ELR (cell line): ENCODE measurements at places on chromosomes 6 and 20.

- DNase-seq = peak; percentile 88
These were observed 611 bp downstream of the CNPY3 start for GRCh38 chr6:42929821-42930360.

DNA sequence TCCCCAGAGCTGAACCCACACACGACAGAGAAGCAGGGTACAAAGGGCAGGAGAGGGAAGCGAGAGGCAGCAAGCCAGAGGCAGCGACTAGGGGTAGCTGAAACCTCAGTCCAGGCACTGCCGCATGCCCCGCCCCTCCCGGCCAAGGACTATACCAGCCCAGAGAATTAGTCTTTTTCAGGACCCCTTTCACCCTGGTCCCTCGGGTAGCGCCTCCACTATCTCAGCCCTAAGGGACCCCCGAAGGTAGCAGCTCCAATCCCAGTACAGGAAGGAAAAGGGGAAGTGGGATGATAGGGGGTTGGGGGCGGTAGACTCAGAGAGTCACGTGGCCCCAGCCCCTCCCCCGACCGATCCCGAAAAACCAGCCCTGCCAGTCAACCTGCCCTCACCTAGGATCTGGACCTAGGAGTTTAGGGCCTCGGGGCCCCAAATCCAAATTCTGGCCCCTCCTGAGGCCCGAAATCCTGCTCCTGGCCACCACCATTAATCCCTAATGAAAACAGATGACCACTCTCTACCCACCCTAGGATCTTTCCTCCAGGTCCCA, 1.3 kb downstream of the RGL2 start:
- DNase-seq = no peak

GRCh38 chr6:137378090-137378369, 116.2 kb downstream of the OLIG3 start:
- no peak for DNase-seq

DNA sequence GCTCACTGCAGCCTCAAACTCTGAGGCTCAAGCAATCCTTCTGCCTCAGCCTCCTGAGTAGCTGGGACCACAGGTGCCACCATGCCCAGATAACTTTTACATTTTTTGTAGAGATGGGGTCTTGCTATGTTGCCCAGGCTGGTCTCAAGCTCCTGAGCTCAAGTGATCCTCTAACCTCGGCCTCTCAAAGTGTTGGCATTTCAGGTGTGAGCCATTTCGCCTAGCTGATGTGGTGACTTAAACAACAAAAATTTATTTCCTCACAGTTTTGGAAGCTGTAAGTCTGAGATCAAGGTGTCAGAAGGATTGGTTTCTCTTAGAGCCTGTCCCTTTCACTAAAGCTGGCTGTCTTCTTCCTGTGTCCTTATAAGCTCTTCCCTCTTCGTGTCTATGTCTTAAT, 15.0 kb upstream of the JARID2 start:
- no peak for DNase-seq

DNA sequence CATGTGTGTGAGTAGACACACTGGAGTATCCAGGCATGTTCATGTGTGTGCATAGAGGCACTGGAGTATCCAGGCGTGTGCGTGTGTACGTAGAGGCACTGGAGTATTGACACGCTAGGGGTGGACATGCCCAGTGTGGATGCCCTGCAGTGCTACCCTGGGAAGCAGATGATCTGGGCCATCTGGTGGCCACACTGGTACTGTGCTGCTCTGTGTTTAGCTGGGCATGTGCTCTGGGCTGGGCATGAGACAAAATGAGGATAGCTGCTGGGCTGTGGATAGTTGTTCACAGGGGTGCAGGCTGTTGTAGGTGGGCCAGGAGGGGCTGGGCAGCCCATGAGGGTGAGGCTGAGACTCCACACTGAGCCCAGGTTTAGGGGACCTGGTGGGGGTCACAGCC, 24.0 kb upstream of the NPBWR2 start:
- peak; percentile 59 for DNase-seq

GRCh38 chr6:137709424-137710236, 157.4 kb upstream of the TNFAIP3 start:
- peak; percentile 48 for DNase-seq

DNA sequence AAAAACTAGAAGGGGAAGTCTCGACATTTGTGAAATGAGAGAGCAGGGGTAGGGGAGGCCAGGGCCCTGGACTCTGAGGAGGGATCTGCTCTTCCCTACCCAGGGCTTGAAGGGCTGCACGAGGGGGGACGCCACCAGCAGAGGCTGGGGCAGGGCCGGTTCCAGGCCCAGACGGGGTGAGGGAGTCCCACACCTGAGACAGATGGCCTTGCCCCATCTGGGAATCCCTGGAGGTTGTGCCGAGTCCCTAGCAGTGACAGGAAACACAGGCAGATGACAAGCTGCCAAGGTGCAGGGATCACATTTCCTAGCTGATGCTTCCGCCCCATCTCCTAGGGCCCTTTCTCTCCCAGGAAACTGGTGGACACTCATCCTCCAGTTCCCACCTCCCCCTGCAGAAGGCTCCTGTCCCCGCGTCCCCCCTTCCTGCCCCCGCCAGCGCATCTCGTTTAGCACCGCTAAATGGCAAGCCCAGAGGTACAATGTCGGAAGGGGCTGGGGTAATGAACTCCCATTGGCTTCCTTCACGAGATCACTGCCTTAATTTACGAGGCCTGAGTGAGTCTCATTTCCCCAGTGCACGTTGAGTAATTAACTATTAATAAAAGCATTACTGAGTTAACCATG, 35.2 kb upstream of the CDH22 start:
- DNase-seq = no peak

DNA sequence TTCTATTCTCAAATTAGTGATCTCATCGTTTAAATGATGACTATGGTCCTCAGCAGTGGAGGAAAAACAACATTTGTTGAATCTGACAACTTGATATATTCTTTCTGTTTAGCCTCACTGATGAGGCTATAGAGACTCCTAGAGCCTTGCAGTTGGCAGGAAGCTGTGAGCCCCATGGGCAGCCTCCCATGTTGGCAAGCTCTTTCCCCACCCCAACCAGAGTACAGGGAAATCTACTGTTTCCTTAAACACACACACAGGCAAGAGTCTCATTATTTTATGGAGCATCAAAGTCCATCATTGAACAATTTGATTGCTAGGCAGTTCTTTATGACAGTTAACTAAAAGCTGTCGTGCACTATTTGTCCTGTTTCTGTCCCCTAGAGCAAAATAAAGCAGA, 498.2 kb upstream of the CITED2 start:
- DNase-seq = no peak

- DNase-seq = no peak
These were observed 180.0 kb upstream of the SMLR1 start for GRCh38 chr6:130647246-130647645.

- DNase-seq = peak; percentile 6
These were observed 176.2 kb upstream of the AHI1 start for GRCh38 chr6:135673501-135674309.

- peak; percentile 79 for DNase-seq
These were observed at the start of gene TOX2 for GRCh38 chr20:43914311-43915210. Gene TOX2, plus strand, starts transcription at chr20:43914852. Its CDS starts 40 bp downstream, at chr20:43914892.

DNA sequence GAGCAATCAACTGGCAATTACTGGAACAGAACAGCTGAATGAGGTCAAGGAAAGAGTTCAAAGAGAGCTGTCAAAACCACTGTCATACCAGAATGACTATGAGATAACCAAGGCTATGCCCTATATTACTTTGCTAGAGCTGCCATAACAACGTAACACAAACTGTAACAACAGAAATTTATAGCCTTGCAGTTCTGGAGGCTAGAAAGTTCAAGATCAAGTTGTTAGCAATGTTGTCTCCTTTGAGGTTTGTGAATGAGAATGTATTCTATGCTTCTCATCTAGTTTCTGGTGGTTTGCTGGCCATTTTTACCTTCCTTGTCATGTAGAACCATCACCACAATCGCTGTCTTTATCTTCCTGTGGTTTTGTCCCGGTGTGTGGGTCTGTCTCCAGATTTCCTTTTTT, 1323.0 kb upstream of the GJE1 start:
- DNase-seq = no peak

DNA sequence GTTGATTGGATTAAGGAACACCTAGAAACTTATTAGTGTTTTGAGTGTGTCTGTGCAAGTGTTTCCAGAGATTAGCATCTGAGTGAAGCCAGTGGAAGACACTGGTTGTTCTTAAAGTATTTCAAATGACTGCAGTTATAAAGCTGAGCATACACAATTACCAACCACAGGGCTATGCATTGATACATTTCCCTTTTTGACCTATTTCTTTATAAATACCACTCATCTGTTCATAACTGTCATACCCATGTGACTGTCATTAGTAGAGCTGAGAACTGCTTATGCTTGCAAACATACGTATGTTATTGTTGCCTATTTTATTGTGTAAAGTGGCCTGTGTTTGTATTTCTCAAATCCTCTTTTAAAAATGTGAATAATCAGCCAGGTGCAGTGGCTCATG, 15.3 kb upstream of the ZC3H12D start:
- DNase-seq = no peak

DNA sequence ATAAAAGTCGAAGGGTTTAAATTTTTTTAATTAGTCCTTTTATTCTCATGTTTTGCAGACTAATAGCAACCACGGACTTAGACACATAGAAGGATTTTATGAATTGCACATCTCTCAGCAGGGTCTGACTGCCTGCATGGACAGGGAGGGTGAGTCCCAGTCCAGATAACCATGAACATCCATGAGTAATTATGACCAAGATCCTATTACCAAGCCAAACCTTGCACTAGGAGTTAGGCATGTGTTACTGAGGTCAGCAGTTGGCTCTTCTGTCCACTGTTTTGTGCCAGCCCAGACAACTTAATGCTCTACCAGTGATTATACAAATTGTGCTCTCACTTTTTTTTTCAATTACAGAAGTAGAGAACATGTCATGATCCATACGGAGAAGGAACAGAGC, 211.2 kb downstream of the MAFB start:
- DNase-seq = peak; percentile 22

GRCh38 chr6:109874621-109875020, 103.5 kb upstream of the GPR6 start:
- DNase-seq = no peak

GRCh38 chr6:7254980-7255835, 57.8 kb downstream of the SSR1 start:
- DNase-seq = no peak

DNA sequence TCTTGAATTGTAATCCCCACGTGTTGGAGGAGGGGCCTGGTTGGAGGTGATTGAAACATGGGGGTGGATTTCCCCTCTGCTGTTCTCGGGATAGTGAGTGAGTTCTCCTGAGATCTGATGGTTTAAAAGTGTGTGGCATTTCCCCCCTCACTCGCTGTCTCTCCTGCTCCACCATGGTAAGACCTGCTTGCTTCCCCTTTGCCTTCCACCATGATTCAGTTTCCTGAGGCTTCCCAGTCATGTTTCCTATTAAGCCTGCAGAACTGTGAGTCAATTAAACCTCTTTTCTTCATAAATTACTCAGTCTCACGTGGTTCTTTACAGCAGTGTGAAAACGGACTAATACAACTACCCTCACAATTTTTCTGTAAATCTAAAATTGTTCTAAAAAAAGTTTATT, 26.8 kb upstream of the FAM184A start:
- no peak for DNase-seq

DNA sequence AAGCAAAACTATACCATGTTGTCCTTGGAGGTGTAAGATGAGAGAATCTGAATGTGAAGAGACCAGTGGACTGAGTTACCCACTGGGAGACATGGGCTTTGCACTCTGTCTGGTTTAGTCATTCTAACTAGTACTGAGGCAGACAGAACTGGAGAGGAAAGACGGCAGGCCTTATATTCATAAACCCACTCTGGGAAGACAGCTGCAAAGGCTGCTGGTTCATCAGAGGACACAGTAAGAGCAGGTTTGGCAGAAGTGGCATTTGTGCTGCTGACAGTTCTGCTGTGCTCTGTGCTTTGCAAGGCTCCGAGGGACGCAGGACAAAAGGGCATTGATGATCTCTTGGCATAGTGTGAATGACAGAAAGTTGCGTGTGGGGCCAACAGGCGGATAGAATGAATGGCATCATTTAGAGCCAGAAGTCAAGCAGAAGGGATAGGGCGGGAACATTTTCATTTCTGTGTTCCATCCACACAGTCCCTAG, 142.3 kb upstream of the TENT5A start:
- peak; percentile 30 for DNase-seq

DNA sequence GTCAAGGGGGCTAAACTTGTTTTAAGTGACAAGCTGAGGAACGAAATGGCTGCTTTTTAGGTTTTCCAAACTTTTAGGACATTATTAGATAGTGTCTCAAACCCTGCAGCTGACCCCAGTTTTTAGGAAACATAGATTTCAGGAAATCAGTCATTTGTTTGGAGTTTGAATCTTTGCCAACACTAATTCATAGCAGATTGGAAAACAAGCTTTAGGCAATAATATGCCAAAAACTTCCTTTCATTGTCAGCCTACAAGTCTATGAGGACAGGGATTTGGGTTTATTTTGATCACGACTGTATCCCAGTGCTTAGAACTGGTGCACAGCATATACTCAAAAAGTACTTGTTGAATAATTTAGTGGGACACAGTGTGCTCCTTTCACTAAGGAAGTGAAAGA, 123.2 kb downstream of the TINAG start:
- DNase-seq = no peak

- DNase-seq = no peak
These were observed 3.2 kb downstream of the SLC17A9 start for GRCh38 chr20:62955519-62956386.

DNA sequence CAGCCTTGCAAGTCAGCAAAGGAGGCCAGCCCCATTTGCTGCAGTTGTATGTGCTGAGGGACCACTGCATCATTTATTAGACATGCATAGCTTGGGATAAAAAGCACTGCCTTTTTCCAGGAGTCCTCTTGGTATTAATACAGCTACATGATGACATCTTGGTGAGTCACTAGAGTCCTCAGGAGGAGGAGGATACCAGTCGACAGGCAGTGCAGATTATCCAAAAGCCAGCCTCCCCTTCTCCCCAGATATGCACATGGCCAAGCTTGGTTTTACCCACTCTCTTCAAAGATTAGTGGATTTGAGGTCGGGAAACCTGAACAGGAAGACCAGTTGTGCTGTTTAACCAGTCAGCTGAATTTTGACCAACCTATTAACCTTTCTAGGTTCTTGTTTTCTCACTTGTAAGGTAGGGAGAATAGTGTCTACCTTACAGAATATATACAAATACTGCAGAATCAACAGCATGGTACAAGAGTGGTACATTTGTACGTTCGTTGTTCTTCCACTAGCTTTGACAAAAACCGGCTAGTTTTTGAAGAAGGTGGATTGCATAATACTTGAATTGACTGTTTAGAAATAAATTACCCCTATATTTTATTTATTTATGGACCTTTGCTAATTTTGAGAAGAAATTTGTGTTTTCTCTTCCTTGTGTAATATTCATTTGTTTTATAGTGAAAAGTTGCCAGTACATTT, 31.9 kb downstream of the VAPB start:
- DNase-seq = peak; percentile 93

GRCh38 chr6:100803264-100804045, 77.7 kb downstream of the ASCC3 start:
- DNase-seq = no peak

DNA sequence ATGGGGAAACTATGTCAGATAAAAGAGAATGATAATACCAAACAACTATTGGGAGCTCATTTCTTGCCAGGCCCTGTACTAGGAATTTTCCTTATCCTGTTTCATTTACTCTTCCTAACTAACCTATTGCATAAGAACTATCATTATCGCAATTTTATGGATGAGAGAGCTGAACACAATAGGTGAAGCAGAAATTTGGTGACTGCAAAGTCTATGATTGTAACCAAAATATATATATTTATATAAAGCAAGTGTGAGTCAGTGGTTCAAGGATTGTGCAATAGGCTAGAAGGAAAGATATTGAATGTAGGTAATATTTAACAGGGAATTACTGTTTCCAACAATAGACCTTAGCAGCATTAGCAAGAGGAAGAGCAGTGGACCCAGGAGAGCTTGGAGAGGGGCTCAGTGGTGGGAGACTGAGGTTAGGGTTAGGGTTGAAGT, 181.1 kb upstream of the TENT5A start:
- peak; percentile 61 for DNase-seq
